Activated CD4-positive, CD25-positive, alpha-beta regulatory T cell treated with anti-CD3 and anti-CD28 coated beads, Interleukin-2, amount 50 U/mL, for 72 hours (primary cell): ENCODE measurements at places on chromosomes 2 and 18.

DNA sequence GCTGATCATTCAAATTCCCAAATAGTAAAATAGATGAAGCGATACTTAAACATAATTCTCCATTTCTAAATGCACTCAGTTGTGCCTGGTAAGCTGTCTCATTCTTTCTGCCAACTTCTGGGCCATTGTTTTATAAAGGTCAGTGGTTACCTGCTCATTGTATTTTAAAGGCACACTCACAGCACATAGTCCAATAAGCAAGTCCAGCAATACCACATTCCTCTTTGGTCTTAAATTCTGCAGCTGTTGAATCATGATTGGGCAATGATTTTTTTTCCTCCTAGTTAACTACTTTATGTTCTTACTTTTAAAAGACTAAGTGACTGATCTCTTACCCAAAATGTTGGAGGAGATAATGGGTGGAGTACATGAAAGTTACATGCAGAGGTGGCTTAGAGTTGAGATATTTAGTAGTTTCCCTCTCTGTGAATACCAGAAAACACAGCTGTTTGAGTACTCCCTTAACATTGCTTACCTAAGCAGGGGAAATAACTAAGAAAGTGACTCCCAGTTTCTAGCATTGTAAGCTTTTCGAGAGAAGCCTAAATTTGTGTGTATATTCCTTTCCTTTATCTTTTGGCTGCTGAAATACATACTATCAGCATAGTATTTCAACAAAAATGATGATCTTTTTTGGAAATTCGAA lies 220.7 kb downstream of the CAMKMT start:
- no peak for DNase-seq

DNA sequence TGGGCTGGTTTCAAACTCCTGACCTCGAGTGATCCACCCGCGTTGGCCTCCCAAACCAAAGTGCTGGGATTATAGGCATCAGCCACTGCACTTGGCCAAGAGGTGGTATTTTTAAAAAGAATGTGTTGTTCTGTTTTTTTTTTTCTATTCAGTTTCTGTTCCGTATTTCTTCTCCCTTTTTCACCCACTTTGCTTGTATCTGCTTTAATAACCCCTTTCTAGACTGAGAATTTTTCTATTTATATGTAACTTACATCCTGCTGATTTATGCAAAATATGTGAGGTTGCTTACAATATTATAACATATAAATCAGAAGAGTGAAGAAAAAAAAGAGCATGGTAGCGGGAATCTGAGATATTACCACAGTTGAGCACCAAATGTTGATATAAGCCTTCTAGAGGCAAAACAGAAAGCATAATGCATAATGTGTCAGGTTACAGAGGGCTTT lies 17.2 kb upstream of the LYPD6B start:
- DNase-seq, result no peak

- no peak for DNase-seq
Measured at GRCh38 chr2:73925033-73925704, 1.5 kb upstream of the DGUOK start.

DNA sequence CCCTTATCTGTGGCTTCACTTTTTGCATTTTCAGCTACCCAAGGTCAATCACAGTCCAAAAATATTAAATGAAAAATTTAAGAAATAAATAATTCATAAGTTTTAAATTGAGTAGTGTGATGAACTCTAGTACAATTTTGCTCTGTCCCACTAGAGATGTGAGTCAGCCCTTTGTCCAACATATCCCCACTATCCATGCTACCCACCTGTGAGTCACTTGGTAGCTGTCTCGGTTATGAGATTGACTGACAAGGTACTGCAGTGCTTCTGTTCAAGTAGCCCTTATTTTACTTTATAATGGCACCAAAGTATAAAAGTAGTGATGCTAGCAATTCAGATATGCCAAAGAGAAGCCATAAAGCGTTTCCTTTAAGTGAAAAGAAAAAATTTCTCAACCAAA lies 28.8 kb downstream of the ADCY3 start:
- no peak for DNase-seq

DNA sequence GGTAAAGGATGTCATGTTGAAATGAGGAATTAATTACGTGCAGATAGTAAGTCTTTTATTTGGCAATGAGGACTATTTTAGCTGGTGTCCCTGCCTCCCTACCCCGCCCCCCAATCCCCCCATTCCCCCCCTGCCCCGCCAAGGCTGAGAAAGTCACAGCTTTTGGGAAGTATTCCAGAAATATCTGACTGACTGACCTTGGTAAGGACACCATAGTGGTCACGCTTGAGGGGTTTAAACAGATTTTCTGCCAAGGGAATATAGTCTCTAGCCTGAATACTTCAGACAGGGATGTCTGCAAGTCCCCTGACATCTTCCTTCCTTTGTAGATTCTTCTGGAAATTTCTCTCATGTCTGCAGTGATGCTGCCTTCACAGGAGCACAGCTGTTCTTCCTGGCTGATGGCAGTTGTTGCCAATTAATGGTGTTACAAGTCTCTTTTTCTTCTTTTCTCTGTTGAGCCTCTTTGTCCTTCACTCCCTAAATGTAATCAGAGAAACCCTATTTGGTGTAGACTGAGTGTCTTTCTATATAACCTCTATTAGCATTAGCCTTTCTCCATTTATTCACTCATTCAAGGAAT lies 53.7 kb upstream of the MGAT5 start:
- DNase-seq, result no peak

DNA sequence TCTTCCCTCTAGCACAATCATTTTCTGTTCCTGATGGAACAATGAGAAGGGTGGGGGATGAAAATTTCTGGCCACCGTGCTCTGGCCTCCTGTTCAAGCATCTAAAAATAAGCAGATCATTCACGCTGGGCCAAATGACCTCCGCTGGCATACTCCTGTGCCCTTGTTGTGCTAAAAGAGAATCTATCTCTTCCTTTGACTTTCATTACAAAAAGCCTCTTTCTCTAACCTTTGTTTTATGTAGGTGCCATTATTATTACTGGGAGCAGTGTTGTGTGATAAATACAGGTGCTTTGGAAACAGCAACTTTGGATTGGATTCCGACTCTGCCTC lies 44.6 kb upstream of the B3GNT2 start:
- no peak for DNase-seq

DNA sequence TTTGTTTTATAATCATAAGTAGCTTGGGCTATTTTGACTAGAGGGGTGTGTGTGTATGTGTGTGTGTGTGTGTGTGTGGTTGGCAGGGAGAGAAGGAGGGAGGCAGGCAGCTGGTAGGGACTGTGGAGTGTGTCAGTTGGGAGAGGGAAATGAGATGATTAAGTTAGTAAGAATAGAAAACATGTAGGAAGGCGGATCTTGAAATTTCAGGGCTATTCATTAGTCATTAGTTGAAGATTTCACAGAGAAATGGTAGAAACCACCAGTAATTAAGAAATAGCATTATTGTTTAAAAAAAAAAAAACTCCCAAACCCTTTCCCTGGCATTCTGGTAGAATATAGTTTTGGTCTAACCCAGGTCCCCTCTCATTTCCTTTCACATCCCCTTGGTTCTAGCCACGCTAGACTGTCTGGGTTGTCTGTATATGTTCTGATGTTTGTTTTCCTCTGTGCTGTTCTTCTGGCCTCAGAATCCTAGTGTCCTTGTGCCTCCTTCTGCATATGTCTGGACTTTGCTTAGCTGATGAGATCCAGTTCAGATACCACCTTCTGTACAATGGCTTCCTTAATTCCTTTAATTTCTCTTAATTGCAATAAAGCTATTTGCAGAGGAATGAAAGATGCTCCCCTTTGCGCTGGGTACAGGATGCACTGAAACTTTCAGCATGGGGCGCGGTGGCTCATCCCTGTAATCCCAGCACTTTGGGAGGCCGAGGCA lies 161.6 kb downstream of the NEDD4L start:
- no peak for DNase-seq

DNA sequence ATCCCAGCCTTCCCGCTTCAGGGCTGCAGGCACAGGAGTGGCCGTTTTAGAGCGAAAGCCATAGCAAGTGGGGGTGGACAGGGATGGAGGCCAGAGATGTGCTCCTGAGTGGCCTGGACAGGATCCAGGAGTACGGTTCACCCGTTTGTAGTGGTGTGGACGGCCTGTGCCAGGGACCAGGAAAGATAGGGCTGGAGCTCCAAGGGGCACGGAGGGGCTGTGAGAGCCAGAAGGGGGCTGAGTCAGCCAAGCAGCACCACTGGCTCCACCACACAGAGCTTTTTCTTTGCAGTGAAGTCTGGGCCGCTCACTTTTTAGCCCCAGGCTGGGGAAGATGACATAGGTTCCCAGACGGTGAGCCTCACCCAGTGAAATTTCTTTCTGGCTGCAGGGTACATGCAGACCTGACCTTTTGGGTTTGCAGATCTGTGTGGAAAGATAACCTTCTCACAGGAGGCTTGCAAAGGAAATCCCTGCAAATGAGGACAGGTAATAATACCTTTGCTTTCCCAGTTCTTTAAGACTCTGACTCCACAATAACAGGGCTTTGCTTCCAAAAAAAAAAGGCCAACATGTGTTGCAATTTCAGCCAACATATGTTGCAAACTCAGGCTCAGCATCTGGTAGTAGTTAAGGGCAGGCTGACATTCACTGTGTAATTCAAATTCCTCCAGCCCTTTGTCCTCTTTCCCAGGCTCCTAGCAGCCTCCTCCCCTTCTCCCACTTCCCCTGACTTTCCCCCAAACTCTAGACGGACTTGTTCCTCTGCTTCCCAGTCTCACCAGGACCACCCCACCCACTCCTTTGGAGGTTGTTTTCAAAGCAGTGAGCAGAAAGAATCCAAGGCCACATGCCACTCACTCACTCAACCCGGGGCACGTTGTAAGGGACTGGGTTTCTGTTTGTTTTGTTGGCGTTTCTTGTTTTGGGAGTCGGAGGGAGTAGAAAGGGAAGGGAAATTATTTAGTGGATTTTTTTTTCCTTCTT lies 20.3 kb upstream of the LAPTM4A start:
- DNase-seq, result no peak

- peak; percentile 62 for DNase-seq
Measured at GRCh38 chr2:230602562-230603230, 109.9 kb upstream of the CAB39 start.

- no peak for DNase-seq
Measured at GRCh38 chr2:172734711-172735581, 699 bp upstream of the RAPGEF4 start.

- no peak for DNase-seq
Measured at GRCh38 chr2:218145124-218145523, 19.3 kb downstream of the CXCR2 start.

GRCh38 chr2:128362176-128362888 lies 43.7 kb upstream of the HS6ST1 start:
- no peak for DNase-seq

DNA sequence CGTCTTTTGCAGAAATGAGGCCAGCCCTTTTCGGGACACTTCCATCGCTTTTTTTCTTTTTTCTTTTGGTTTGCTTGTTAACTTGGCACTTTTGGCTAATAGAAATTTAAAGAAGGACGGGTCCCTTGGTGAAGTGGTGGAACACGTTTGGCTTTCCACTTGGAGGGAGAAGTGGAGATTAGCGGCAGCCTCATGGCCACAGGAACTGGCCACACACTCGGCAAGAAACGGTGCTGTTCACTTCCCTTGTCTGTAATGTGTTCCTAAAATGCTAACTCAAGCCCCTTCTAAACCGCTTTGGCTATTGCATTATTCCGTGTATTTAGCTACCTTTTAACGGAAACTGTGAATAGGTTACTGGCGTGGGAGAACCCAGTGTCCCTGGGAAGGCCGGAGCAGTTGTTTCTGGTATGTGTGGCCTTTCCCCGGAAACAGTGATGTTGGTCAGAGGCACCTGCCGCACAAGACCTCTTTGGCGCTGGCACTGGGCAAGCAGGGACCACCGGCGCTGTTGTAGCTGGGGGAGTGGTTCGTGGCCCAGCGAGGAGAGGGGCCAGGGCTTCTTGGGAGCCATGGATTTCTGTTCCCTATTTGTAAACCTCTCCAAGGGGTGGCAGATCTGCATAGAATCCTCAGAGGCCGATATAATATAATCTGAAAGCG lies 981 bp downstream of the RAMP1 start:
- no peak for DNase-seq

GRCh38 chr2:166337932-166338331 lies 37.8 kb downstream of the SCN9A start:
- DNase-seq, result no peak

DNA sequence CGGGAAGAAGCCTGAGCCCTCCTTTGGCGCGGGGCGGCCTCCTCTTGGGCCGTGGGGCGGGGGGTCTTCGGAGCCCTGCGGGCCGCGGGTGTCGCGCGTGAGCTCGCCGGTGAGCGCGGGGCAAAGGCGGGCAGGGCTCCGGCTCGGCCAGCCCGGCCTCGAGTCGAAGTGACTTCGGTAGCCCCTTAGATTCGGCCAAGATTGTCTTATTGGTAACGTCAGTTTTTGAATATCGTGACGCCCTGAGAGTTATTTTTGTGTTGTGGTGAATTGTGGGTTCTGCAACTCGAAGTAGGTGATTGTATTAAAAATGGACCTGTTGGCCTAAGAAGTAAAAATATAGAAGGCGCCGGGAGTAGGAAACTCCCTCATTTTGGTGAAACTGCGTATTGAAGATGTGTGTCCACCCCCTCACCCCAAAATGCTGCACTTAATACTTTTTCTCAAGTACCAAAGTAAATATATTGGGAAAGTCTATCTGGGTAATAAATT lies 669 bp downstream of the MARCHF7 start:
- no peak for DNase-seq

- no peak for DNase-seq
Measured at GRCh38 chr2:239990966-239991365, 34.2 kb downstream of the NDUFA10 start.

- DNase-seq, result no peak
Measured at GRCh38 chr2:223936862-223937326, 8.2 kb downstream of the WDFY1 start.

DNA sequence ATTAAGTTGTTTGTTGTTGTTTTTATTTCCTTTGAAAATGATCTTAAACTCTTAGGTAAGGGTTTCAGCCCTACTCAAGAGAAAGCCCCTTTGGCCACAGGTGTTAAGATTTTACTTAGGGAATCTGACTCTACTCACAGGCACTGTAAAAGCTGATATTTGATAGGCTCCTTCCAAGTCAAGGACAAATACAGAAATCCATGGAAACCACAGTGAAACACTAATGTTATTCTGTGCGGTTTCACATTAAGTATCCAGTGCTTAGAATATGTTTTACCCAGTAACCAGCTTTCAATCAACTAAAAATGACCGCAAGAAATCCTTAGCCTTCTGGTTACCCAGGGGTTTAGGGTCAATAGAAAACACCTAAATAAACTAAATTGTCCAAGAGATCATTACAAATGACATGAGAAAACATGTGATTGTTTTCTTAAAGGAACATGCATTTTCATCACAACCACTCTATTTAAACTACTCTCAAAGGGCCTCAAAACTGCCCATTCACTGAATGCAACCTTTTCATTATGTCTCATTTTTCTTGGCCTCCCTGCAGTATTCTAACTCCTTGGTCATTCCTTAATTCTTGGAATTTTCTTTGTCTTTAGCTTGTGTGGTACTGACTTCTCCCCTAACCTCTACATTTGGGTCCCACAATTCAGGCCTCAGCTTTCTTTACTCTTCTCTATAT lies 56.0 kb downstream of the CDH2 start:
- DNase-seq, result no peak

DNA sequence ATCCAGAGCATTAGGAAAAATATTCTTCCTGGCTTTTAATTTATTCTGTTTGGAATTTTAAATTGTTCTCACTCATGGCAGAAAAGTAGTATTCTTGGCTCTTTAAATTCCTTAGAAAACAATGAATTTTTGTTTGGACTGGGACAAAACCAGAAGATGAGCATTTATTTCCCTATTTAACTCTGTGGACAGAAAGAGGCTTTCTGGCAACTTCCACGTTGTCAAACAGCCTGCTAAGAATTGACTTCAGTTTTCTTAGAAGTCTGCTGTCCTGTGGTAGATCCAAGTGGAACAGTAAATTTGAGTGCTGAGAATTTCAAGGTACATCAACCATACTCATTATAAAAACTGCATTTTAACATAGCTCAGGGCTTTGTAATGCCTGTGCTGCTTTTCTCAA lies 83.8 kb downstream of the MGAT5 start:
- no peak for DNase-seq
